T-helper 2 cell (primary cell): ENCODE measurements at places on chromosomes 16 and 17.

DNA sequence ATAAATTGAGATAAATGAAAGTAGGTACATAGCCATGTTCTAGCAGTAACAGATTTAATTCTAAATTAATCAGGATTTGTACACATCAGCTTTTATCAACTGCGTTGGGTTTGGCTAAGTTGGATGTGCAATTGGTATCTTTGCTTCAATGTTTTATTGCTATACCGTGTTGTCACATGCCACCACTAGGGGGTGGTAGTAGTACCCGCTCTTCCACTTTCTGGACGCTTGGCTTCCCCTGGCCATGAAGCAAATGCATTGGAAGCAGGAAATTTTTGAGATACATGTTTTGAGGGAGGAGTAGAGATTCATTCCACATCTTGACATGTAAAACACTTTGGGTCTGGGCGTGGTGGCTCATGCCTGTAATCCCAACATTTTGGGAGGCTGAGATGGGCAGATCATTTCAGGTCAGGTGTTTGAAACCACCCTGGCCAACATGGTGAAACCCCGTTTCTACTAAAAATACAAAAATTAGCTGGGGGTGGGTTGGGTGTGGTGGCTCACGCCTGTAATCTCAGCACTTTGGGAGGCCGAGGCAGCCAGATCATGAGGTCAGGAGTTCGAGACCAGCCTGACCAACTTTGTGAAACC, 58.6 kb downstream of the EMP2 start:
- DNase-seq = peak; percentile 12

DNA sequence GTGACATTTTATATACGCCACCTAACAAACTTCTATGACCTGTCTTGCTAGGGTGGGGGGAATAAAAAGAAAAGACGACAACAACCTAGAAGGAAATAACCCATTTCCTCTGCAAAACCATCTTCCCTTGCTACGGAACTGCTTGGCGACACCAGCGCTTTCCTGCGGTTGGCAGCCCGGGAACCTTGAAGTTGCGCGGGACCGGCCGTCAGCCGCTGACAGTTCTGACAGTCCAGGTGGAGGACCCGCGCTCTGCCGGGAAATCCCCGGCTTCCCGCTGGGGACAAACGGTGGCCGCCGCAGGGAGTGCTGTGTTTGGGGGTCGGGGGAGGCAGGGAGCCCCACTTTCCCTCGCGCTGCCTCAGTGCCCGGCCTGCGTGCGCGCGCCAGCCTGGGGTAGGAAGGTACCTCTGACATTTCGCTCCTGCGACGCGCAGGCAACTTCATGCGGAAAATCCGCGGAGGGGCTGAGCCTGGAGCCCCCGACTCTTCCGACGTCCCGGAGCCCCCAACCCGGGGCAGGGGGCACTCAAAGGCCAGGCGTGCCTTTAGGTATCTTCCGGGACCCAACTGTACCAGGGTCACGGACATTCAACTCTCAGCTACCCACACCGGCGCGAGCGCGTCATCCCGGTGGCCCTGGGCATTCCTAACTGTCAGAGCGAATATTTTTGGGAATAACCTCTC, 516 bp downstream of the SLC16A6 start:
- peak; percentile 38 for DNase-seq

DNA sequence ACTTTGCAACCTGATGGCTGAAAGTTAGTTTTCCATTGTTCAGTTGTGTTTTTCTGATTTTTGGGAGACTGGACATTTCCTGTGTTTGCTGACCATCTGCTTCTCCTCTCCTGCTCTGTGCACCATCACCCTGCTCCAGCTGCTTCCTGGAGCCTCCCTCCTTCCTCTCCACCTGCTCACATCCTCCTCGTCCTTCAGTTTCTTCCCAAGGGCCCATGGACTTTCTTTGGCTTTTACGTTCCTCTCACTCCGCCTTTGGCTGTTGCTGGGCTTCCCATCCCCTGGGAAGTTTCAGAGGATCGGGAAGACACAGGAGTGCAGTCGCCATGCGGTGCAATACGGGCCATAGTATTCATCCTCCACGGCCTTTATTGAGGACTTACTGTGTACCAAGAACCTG, 61.6 kb downstream of the TNFRSF13B start:
- DNase-seq = no peak

GRCh38 chr17:10226930-10227695, 28.7 kb upstream of the GAS7 start:
- DNase-seq = peak; percentile 9

DNA sequence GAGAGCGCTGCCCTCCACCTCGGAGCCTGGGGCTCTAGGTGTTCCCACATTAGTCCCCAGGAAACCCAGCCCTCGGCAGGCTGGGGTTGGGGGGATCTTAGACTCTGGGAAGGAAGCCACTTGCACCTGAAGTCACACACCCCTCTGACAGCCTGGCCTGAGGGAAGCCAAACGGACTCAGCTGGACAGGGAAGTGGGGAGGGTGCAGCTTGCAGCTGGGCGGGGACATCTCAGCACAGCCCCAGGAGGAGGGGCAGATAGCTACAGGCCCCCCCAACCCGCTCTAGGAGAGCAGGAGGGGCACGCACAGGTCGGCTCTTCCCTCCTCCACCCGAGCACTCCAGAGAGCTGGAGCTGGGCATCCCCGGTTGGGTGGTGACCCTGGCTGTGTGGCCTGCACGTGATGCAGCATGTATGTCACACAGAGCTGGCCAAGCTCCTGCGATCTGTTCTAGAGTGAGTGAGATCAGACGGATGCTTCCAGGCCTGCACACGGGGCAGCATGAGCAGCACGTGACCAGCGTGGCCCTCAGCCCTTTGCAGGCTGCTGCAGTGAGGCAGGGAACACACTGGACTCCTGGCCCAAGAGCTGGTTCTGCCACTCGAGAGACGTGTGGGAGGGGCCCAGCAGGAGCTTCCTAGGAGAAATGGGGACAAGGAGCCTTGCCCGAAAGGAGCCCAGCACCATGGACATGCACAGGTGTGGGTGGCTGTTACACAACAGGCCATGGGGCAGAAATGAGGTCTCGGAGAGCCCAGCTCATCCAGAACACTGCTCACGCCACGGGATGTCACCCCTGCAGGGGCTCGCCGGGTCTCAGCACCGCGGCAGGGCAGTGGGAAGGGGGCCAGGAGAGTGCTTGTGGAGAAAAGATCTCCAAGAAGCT, 15.4 kb downstream of the KIFC3 start:
- no peak for DNase-seq

DNA sequence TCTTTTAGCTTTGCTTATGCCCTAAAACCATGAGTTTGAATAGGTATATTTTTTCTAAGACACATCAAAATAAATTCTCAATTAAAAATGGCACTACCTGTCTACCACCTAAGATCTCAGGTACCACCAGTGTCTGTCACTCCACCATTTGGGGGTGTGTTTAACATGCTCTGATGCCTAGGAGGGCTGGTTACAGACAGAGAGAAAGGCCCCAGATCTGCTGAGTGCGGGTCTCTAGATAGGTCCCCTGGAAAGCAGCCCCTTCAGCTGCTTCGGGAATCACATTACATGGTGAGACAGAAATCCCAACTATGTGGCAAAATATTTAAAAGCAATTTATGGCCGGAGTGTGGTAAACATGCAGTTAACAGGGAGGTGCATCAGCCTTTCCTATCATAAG, 653 bp upstream of the VAC14 start:
- DNase-seq = no peak

GRCh38 chr16:69276148-69277115, 34.7 kb upstream of the VPS4A start:
- no peak for DNase-seq

GRCh38 chr17:27798376-27798775, 2.0 kb downstream of the NOS2 start:
- DNase-seq = no peak

DNA sequence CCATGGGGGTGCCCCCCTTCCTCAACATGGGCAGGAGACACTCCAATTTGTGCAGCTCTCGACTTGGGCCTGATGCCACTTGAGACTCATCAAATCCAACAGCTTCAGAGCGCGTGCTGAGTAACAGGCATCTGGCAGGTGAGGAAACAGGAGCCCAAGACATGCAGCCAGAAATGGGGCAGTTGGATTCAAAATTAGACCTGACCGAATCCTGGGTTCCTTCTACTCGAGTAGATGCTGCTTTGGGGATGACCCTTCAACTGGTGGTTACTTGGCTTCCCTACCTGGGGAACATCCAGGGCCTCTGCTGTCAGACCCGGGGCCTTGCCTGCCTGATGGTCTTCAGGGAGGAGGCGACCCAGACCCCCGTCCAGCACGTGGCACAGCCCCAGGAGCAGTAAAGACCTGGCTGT, 488 bp upstream of the NTN3 start:
- DNase-seq = no peak

DNA sequence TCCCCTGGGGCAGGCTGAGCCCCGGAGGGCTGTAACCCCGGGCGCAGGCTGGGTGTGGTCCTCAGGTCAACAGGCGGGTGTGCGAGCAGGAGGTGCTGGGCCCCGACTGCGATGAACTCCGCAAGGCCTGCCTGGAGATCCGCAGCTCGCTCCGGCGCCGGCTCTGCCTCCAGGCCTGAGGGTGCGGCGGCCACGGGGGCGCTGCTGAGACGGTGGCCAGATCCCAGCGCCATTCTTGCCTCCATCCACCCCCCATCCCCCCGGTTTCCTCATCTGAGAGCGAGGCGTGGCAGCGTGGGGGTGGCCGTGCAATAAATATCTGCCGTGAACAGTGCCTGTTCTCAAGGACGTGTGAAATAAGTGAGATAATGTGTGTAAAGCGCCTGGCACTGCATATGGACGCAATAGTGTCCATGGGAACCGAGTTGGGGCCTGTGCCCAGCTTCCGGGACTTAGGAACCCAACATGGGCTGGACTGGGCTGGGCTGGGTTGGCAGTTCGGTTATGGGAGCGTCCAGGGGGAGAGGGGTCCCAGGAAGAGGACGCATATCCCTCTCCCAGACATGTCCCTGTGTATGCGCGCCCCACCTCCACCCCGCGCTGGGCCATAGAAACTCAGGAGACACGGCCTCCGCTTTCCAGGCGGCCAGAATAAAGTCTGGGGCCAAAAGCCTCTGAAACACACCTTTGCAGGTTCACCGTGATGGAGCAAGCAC, 15.0 kb downstream of the ZNF213 start:
- DNase-seq = no peak

GRCh38 chr16:4053301-4053845, 62.9 kb downstream of the ADCY9 start:
- DNase-seq = no peak

- no peak for DNase-seq
These were observed 202.5 kb upstream of the MON1B start for GRCh38 chr16:76988526-76988925.

GRCh38 chr17:48037036-48037837, at the start of gene COPZ2:
Gene COPZ2 (minus strand): TSS chr17:48037797. CDS start chr17:48037777, 20 bp downstream.
- DNase-seq = peak; percentile 72

GRCh38 chr17:68665373-68665772, 64.2 kb upstream of the FAM20A start:
- DNase-seq = no peak

DNA sequence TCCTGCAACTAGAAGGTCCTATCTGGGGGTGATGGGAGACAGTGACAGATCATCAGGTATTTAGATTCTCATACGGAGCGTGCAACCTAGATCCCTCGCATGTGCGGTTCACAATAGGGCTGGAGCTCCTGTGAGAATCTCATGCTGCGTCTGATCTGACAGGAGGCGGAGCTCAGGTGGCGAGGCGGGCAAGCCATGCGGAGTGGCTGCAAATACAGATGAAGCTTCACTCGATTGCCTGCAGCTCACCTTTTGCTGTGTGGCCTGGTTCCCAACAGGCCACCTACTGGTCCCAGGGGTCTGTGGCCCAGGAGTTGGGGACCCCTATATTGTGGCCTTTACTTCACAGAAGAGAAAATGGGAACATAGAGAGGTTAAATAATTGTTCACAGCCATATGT, 200.4 kb downstream of the IRF8 start:
- DNase-seq = no peak

DNA sequence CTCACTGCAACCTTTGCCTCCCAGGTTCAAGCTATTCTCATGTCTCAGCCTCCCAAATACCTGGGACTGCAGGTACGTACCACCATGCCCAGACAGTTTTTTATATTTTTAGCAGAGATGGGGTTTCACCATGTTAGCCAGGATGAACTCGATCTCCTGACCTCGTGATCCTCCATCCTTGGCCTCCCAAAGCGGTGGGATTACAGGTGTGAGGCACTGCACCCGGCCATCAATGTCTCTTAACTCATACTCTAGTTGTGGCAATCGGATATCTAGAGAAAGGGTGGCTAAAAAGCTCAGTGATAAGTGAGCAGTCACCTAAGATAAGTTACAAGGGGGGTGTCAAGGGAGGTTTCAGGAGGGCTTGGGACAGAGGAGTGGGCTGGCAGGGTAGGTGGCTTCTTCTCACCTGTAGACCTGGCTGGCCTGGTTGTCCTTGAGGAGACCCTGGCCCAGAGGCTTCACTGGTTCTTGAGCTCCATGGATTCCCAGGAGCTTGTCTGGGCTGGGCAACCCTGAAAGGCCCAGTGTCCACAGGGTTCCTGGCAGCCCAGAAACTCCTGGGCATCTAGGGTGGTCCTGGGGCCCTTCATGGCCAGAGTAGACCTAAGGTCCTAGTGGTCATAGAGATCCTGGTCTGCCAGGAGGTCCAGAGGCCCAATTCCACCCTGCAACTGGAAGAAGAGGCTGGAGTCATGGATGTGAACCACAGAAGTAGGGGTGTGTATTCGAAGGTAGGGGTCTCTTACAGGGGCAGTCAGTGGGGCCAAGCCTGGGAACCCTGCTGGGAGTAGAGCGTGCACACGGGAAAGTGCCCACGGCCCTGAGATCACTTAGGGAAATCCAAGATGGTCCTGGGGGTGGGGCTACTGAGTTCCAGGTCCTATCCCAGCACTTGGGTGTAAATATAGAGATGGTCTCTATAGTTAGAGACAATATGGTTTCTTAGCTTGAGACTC, 12.7 kb upstream of the IGFBP4 start:
- no peak for DNase-seq

DNA sequence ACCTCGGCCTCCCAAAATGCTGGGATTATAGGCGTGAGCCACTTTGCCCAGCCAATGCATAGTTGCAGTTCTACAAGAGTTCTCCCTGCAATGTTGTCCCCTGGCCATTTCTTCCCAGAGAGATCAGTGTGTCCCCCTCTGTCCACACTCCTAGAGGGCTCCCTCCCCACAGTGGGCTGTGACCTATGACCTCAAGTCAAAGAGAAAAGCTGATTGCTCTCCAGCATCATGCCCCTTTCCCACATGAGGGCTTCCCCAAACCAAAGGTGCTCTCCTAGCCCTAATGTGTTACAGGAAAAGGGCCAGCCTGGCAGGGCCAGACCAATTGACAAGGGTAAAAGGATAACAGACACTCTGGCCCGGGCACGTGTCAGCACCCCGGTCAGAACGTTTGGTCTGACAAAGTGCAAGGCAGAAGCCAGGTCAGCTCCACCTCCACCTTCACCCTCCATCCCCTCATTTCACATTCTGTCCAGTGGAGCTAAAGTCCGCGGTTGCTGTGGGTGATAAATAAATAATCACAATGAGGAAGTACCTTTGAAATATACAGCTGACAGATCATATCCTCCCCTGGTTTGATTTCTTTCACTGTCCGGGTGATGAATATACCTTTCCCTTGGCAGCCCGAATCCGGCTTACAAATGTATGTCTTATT, 17.8 kb downstream of the TTLL6 start:
- no peak for DNase-seq

DNA sequence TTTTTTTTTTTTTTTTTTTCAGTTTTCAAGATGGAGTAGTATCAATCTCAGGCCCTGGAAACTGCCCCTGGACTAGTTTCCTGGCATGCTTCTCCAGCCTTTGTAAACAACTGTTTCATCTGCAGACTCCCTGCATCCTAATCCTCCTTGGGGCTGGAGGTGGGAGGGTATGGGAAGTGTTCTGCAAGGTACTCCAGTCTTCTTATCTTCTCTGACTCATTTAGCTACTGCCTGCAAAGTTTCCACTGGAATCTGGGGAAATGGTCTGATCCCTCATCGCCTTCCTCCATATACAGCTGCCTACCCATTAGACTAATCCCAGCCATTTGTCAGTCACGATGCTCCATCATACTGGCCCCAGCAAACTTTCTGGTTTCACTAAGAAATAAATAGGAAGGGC, 21.5 kb downstream of the COPZ2 start:
- no peak for DNase-seq
